H1 (cell line): ENCODE measurements at places on chromosomes 13 and 19. TPM values are rescaled to one million over a fixed set of nuclear protein-coding genes. Genes with fewer than 3 reads are reported as not detected.

DNA sequence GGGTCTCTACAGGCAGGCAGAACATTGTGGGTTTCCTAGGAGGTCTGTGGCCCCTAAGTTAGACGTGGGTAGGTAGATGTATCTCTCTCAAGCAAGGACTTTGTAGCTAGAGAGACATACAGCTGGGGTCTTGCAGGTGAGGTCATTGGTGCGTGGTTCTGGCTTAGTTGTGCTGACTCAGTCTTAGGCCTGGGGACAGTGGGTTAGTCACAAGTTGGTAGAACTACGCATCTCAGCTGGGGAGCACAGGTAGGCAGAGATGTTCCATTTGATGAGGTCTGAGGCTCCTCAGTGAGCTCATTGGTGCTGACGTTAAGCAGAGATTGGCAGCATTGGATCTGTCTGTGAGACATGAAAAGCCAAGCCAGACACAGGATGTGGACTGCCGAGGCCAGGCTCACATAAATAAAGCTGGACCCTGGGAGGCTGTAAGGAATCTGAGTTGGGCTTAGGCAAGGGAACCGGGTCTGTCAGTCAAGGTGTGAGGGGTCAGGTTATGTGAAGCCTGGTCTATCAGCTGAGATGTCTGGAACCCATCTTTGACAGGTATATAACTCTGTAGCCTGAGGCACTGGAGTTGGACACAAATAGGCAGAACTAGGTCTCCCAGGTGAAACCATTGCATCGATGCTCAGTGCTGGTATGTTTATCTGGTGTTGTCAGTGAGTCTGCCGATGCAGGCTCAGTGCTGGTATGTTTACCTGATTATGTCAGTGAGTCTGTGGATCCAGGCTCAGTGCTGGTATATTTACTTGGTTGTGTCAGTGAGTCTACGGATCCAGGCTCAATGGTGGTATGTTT lies 17.4 kb upstream of the PDCD2L start:
- DNase-seq = no peak

DNA sequence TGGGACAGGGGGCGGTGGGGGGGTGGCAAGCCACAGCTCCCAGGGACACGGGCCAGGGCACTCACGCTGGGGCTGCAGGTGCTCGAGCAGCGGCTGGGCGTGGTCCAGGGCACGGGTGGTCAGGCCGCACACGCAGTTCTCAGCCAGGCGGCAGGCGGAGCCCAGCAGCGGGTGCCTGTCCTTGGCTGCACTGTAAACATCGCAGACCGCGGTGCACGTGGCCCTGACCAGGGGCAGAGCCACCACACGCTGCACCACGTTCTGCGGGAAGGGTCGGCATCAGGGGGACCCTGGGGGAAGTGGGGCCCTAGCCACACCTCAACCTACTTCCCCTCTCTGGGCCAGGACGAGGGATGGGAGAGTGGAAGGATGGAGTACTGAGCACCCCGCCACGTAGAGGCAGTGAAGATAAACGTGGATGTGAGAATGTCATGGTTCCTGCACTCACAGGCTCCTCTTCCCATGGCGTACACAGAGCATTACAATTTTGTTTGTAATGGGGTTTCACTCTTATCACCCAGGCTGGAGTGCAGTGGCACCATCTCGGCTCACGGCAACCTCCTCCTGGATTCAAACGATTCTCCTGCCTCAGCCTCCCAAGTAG lies 3.4 kb downstream of the PLIN5 start:
- DNase-seq = no peak

- no peak for DNase-seq
These were observed 2818.6 kb upstream of the PCDH20 start for GRCh38 chr13:64234255-64234654.

GRCh38 chr13:51605698-51606097 lies 21.4 kb downstream of the WDFY2 start:
- no peak for DNase-seq

Gene OR10H3
- not detected in 2 replicates for total RNA-seq

DNA sequence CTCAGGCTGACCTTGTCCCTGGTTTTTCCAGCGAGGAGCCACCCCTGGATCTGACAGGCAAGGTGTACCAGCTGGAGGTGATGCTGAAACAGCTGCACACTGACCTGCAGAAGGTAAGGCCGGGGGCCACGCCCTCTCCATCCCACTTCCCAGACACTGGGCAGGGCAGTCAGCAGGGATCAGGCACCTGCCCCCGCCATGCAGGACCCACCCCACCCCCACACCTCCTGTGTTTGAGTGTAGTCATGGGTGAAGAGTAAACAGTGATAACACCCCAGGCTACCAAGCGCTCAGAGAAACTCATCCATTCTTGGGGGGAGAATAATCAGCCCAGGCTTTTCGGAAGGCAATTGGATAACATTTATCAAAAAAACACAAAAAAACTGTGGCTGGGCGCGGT lies 19.9 kb downstream of the DPF1 start:
- no peak for DNase-seq
